Fibroblast of skin of left biceps (primary cell): ENCODE measurements at places on chromosomes 1 and 21.

DNA sequence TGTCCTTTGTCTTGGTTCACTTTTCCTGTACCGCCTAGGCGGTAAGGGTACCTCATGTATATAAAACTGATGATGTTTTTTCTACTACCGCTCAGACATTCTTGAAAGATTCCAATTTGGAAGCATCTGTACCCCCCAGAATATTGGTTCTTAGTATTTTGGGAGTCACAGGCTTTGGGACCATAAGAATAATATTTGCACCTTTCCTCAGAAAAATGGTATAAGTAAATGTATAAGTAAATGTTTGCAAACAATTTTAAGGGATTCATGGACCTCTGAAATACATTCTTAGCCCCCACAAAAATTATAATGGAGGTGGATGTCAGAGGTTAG is 677 bp downstream of the SRP9 start:
- no peak for DNase-seq

DNA sequence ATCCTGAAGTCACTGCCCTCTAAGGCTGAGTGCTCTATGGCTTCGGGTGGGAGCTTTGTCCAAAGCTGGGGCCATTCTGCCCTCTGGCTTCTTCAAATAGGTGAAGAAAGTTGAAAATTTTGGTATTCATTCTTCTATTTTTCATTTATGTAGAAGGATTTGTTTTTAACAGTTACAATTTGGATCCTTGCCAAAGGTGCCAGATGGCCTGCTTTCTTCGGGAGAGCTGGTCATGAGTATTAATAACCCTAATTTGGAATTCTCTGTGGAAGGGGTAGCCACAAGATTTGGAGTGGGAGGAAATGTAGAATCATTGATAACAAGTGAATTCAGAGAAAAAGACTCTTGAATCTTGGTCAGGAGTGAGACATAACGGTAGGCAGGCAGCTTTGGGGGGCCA is 370.4 kb upstream of the ST6GALNAC5 start:
- DNase-seq = no peak

GRCh38 chr1:173056365-173056764 is 5.6 kb upstream of the TNFSF18 start:
- DNase-seq = no peak

GRCh38 chr1:235637756-235638534 is 11.6 kb downstream of the GNG4 start:
- DNase-seq = no peak

DNA sequence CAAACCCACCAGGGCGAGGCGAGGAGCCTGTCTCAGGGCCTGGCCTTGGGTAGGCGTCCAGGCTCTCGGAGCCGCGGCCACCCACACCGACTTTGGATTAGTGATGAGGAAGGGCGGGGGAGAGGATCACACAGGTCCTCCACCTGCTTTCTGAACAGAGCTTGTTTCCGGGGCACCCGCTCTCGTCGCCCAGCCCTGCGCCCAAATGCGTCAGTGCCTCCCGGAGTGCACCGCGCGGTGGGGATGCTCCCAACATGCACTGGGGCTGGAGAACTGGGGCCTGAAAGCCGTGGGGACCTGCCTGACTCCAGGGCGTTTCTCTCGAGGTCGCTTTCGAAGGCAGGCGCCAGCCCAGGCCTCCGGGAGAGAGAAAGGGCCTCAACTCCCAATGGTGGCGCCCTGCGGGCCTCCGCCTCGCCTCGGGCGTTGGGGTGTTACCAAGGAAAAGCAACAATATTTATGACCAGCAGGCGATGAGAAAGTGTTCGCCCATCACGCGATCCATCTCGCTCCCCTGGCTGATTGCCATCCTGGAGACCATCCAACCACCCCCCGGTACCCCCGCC is 8.9 kb upstream of the LHX8 start:
- DNase-seq = no peak

DNA sequence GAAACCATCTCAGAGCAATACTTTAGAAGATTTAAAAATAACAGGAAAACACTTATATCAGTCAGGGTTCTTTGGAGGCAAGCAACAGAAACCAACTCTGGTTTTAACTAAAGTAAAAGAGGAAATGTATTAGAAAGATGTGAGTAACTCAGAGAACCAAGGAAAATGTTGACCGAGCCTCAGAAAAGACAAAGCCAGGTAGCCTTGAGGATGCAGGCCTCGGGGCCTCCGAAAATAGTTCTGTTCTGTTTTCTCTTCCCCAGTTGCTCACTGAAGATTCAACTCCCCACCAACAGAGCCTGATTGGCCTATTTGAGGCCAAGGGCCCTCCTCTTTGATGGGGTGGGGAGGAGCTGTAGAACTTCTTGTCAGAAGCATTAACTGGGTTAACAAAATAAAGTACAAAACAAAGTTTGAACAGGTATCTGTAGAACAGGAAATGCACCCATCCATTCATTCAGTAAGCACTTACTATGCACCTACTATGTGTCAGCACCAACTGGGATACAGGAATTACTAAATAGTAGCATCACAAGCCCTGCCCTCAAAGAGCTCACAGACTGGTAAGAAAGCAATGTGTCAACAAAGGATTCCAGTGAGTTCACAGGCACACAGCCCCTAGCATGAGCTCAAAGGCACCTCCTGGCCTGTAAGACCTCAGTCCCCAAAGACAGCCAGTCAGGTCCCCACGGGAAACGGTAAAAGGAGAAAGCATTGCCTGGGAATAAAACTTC is 12.6 kb downstream of the SLAMF8 start:
- DNase-seq = no peak

DNA sequence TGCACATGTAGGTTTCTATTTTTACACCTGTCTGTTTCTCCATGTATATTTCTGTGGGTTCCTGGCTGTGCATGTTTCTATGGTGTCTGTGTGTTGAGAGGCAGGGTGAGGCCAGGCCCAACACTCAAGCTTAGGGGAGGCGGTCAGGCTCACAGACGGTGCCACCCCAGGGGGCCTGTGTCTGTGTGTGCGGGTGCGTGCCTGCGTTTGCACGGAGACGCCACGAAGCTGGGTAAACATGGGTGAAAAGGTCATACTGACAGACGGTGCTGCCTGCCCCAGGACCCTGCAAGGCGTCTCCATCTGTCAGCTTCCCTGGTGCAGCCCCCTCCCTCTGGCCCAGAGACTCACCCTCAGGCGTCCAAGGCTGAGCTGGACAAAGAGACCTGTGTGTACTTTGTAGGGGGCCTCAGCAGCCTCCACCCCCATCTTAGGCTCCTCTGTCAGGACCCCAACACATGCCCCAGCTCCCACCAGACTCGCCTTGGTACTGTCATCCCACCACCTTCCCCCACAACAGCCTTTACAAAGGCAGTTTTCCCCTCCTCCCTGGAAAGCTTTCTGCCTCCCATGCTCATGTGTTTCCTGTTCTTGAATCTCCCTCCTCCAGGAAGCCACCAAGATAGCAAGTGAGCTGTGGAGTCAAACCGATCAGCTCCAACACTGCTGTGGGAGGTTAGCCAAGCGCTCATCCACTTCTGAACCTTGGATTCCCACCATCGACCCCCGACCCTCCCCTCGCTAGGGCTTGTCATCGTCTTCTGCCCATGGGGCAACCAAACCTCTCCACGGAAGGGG is 34.1 kb downstream of the PTPRF start:
- no peak for DNase-seq

DNA sequence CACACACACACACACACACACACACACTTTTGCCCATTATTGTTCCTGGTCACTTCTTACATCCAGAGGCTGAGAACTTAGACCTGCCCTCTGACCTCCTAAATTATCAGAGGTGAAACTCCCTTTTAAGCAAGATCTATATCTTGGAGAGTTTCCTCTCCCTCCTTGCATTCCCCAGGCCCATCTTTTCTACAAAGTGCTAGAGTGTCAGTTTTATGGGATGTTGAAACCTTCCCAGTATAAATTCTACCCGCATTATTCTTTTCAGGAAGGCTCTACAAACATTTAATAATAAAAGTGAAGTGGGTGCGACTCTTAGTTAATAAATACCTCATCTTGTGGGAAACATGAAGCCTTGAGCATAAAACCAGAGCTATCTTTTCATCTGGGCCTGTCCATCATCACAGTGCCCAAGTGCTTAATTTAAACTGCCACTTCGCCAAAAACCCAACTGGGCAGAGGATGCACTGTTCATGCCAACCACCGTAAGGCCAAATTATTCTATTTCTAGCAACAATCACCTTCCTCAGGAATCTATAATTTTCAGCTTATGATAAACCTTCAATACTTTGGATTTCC is 458.2 kb upstream of the RUNX1 start:
- DNase-seq = no peak

DNA sequence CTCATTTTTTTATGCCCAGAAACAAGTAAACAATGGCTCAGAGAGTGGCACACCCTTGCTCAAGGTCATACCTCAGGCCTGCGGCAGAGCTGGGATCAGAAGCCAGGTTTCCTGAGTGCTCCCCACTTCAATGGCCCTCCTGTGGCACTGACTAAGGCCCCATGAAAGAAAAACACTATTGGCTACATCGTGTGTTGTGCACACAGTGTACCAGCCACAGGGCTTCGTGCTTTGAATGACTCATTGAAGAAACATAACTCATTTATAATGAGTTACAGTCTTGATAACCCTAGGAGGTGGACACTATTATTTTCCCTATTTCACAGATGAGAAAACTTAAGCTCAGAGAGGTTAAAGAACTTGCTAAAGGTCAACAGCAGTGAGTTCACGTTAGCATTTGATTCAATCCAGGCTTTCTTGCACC is 91.2 kb downstream of the TRABD2B start:
- no peak for DNase-seq
